ENCODE measurements at places on chromosomes 6 and 20. TPM values are rescaled to one million over a fixed set of nuclear protein-coding genes. Genes with fewer than 3 reads are reported as not detected.

LGSN gene
- not detected for total RNA-seq

WFDC5 gene
- total RNA-seq: not detected

SRSF3 gene
- 225 TPM for total RNA-seq

STMND1 gene
- total RNA-seq: not detected

GRCh38 chr20:1861347-1861976, 33.7 kb upstream of the SIRPA start:
- DNase-seq: no peak

DNA sequence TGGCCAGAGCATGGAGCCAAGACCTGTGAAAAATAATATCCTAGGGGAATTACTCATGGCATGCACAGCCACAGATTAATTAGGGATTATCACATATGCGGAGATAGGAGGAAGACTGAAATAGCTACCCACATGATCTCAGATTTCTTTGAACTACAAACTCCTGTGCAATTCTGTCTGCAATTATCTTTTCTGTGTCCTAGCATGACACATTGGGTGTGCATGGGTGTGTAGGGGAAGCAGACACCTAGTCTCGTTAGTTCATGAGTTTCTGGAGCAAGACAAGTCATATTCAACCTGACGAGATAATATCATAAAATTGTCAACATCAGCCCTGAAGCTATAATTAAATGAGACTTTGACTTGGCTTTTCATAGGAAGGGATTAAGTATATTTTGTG, 3.6 kb upstream of the SLC17A4 start:
- no peak for DNase-seq

DNA sequence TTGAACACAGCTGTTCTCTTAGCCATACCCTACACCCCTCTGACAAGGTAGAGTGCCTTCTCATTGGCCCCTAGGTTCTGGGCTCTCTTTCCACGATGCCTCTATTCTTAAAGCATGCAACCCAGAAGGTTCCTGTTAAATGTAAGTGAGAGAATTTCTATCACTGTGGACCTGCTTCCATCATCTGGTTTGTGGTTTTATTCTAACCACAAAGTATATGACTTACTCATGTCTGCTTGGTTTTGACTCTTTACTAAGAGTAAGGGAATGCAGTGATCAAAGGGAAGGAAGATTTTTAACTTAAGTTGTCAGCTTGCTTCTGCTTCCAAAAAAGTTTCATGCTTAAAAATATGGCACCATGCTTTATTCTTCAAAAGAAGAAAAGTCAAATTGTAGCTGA, 80.2 kb downstream of the ANKEF1 start:
- no peak for DNase-seq

- no peak for DNase-seq
These were observed 58.5 kb downstream of the SCAF8 start for GRCh38 chr6:154791556-154792317.

- no peak for DNase-seq
These were observed 790 bp upstream of the E2F1 start for GRCh38 chr20:33686984-33687366.

- DNase-seq: no peak
These were observed 53.0 kb upstream of the DTNBP1 start for GRCh38 chr6:15715851-15716250.

DNA sequence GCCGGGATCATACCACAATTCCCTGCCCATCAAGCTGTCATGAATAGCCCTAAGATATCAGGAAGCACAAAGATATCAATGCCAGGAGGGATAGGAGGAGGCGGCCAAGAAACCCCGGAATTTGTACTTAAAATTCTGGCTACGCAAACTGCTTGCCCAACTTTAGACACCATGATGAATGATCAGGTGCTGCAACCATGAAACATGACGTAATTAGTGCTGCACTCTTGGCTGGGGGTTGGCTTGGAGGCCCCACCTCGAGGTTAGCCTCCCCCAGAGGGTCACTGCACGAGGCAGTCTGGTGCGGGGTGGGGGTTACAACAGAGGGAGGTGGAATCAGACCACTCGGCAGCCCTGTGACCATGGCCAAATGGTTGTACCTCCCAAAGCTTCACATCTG, 8.9 kb downstream of the SIRPA start:
- DNase-seq: no peak

DNA sequence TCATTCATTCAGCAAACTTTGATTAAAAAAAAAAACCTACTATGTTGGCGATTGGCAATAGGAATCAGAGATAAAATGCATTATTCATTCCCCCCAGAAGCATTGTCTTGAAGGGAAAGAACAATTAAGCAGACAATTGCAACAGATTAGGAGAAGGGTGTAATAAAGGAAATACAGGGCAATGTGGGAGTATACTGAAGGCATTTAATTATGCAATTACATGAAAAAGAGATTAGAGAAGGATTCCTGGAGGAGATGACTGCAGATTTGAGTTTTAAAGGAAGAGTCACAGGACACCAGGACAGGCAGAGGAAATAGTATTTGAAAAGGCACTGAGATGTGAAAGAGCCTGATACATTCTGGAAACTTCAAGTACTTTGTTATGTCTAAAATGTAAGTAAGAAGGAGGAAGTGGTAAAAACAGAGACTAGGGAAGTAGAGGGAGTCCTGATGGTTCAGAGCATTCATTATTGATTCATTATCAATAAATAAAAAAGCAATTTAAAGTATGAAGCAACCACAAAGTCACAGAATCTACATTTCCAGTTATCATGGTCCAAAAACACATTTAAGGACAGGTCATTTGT, 43.7 kb downstream of the THEMIS start:
- no peak for DNase-seq

DNA sequence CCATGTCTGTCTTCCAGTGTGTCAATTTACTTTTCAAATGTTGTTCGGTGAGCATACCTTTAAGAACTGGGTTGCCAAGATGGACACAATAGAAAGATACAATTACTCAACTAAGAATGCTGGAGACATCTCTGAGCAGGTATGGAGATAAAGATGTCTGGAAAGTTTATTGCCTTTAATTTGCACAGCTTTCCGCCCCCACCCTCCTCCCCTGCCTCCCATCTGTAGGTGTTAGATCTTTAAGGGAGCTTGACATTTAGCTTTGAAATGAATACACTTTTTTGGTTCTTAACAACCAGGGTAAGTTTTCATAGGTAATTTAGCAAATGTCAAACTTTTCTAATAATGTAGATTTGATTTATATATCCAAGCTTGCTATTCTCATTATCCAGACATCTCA, 104.4 kb downstream of the BTBD3 start:
- DNase-seq: no peak

- peak; percentile 86 for DNase-seq
These were observed 873.7 kb downstream of the KIF16B start for GRCh38 chr20:15699431-15700146.

DNA sequence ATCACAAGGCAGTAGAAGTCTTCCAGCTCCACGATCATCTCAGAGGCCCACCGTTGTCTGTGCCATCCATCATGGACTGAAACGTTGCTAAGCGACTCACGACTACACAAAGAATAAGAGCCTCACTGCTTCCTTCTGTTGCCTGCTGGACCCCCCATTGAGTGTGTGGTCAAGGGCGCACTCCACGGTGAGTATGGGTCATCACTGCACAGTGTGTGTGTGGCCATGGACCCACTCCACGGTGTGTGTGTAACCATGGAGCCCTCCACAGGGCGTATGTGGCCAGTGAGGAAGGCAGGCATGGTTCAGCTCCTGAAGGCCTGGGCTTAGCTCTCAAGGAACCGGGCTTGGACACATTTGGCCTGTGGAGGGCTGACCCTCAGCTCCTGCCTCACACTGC, 123.4 kb upstream of the AFDN start:
- no peak for DNase-seq

DNA sequence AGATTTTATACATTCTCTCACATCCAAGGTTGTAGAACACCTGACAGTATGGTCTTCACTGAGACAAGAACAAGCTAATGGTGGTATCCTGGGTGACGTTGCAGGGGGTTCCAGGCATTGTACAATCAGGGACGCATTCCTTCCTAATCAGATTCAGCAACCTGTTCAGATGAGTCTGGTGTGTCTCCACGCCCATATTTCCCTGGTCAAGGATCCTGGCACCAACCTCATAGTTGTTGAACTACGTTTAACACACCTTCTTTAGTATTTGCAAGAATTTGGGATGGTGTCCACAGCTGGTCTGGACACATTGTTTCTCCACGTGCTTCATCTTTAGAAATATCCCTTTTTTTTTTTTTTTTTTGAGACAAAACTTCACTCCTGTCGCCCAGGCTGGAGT, 161.0 kb upstream of the CDYL start:
- DNase-seq: no peak

DNA sequence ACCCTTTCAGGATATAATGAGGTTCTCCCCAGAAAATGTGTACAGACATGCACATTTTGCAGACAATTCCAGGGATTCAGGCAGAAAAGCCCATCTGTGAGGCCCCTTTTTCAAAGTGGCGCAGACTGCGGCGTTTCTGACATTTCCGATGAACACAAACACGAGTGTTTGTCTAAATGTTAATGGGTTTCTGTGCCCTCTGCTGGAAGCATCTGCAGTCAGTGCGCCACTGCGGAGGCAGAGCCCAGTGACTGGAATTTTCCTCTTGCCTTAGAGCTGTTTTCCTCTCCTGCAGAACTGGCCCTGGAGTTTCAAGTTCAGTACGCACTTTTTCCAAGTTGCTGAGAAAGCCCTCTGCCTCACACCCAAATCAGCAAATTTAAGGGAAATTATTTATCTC, 15.3 kb downstream of the ANKRD60 start:
- peak; percentile 49 for DNase-seq

- no peak for DNase-seq
These were observed 68.6 kb upstream of the CCN6 start for GRCh38 chr6:111985202-111985731.

- DNase-seq: no peak
These were observed 37.2 kb downstream of the ZNF341 start for GRCh38 chr20:33769043-33769442.

DNA sequence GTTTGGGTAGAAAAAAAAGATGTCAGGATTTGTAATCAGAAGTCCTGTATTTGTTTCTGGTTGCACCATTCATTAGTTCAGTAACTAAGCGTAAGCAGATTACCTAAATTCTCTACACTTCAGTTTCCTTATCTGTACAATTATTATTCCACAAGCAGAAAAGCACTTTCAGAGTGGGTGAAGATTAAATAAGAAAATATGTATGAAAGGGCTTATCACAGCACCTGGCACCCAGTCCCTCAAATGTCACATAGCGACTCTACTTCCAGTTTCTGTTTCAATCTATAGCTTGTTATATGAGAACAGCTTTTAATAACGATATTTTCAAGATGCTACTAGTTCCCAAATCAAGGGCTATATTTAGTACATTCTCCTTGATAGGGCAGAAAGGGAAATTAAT, 31.4 kb downstream of the RGS17 start:
- DNase-seq: no peak

- no peak for DNase-seq
These were observed 393.8 kb upstream of the HSF2 start for GRCh38 chr6:122005661-122006060.

- DNase-seq: no peak
These were observed 37.1 kb downstream of the QRSL1 start for GRCh38 chr6:106666282-106667021.

GRCh38 chr6:89842228-89842627, 12.5 kb downstream of the CASP8AP2 start:
- DNase-seq: no peak

Data from SK-MEL-5 (cell line).